ENCODE measurements at places on chromosomes 2 and 18.

DNA sequence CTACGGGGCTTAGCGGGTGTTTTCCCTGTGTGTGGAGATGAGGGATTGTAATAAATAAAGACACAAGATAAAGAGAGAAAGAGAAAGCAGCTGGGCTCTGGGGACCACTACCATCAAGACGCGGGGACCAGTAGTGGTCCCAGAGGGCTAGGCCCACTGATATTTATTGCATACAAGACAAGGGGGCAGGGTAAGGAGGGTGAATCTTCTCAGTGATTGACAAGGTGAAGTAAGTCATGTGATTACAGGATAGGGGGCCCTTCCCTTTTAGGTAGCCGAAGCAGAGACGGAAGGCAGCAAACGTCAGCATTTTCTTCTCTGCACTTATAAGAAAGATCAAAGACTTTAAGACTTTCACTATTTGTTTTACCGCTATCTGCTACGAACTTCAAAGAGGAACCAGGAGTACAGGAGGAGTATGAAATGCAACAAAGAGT, 4.5 kb upstream of the GAL3ST2 start:
- DNase-seq = no peak

GRCh38 chr18:6951336-6952090, 166.1 kb downstream of the LAMA1 start:
- no peak for DNase-seq

DNA sequence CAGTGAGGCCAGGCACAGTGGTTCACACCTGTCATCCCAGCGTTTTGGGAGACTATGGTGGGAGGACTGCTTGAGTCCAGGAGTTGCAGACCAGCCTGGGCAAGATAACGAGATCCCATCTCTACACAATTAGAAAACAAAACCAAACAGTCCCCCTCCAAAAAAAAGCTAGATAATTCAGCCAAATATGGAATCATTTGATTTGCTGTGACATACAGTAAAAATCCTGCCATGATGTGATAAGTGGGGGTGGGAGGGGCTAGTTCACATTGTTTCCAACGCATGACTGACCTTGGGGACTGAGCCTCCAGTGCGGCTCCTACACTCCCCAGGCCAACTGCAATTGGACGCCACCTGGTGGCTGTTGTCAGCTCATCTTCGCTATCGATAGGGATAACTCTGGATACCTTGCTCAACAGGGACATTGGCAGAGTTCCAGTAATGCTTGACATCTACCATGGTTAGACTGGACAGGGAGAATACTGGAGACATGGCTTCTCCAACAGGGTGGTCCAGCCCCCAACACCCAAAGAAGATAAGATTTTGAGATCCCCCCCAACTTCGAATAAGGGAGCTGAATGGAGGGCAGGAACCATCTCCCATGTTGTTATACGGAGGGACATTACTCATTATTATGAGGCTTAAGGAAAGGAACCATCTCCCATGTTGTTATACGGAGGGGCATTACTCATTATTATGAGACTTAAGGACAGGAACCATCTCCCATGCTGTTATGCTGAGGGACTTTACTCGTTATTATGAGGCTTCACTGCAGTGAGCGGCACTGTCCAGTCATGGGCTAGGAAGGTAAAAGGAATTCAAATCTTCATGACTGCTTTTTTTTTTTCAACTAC, 135.9 kb downstream of the TGIF1 start:
- DNase-seq = peak; percentile 87

DNA sequence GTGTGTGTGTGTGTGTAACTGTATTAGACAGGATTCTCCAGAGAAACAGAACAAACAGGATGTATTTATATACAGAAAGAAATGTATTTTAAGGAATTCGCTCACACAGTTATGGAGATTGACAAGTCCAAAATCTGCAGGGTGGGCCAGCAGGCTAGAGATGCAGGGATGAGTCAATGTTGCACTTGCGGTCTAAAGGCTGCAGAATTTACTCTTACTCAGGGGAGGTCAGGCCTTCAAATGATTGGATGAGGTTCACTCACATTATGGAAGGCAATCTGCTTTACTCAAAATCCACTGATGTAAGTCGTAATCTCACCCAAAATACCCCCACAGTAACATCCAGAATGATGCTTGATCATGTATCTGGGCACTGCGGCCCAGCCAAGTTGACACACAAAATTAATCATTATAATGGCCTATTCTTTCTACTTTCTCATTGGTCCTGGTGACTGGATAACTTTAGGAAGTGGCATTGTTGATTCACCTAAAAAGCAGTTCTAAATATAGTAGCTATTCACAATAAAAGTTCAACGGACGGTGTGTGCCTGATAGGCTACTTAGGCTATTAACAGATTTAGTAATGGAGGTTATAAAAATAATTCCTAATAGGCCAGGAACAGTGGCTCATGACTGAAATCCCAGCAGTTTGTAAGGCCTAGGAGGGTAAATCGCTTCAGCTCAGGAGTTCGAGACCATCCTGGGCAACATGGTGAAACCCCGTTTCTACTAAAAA, 40.6 kb upstream of the ACYP2 start:
- DNase-seq = no peak

DNA sequence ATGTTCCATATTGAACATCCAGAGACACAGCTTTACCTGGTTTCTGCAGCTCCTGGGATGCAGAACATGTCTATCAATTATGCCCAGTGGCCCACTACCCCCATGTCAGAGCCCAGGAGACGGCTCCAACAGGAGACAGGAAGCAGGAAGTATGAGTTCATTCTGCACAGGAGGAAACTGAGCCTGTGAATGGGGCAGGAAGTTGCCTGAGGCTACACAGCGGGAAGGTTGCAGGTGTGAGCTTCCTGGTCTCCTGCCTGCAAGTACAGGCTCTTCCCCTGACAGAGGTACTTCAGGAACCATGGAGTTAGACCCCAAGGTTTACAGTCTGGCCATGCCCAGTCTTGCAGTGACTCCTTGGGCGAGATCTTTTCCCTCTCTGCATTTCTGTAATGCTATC, 2.8 kb upstream of the BOK start:
- no peak for DNase-seq

DNA sequence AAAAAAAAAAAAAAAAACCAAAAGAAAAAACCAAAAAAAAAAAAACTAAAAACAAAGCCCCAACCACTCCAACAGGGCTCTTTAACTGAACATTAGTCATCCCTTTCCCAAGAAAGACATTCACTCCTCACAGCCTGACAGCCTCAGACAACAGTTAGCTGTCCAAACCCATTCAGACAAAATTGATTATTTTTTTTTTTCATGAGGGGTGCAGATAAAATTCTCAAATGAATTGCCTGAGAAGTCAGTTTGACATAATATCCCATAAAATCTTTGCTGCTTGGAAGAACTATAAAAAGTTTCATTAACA, 206.1 kb upstream of the REV1 start:
- no peak for DNase-seq

DNA sequence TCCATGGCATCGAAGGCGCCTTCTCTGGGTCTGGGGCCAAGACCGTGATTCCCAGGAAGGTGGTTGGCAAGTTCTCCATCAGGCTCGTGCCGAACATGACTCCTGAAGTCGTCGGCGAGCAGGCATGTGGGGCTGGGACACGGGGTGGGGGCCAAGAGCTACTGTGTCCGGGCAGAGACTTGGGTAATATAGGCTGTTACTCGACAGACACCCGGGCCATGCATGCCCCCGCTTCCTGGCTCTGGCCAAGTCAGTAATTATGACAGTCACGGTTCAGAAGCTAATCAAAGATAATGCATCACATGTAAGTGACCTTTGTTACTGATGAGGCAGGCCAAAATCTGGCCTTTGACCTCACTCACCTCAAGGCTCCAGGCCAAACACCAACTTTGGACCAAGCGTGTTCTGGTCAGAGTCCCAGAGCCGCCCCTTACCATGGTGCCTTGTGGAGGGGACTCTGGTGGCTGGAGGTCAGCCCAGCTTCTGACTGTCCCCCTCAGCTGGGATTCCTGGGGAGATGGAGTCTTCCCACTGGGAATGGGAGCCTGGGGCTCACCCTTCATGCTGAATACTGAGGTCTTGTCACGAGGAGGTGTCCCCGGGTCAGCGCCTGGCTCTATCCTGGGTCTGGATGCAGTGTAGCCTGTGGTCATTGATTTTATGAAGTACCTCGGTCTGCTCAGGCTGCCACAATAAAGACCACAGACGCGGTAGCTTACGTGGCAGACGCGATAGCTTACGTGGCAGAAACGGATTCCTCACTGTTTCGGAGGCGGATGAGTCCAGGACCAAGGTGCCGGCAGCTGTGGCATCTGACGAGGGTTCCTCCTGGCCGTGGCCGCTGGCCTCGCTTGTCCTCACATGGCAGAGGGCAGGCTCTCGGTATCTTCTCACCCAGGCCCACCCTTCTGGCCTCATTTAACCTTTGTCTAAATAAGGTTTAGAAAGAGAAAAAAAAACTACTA, 17.7 kb upstream of the CNDP1 start:
- DNase-seq = no peak

GRCh38 chr18:26868968-26869586, 3.6 kb upstream of the AQP4 start:
- DNase-seq = no peak

DNA sequence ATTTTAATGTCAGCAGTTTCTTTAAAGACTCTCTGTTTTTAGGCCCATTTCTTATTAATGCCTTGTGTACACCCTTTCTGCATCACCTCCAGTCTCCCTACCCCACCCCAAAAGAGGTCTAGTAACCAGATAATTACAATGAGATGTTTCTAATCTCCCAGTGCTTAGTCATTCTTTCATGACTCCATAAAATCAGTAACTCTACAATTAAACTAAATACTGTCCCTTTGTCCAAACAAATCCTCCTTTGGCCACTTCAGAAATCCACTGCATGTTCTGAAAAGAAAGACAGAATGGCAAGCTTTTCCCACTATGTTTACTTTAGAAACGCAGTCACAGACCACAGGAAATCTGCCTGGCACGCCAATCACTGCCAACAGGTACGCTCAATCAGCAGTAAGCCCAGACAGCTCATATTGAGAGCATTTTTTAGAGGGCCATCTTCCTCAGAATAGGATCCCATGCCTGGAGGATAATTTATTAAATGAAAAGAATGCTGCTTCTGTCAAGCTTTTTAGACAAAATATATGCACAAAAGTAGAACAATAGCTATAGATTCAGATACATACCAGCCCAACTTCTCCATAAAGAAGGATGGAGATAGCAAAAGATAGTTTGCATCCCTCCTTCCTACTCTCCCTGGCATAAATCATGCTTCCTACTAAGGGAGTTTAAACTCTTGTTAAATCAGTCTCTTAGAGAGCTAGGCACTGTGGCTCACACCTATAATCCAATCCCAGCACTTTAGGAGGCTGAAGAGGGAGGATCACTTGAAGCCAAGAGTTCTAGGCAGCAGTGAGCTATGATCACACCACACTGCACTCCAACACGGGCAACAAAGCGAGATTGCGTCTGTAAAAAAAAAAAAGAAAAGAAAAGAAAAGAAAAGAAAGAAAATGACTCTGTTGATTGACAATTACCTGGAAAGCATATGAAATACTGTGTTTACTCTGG, 14.6 kb downstream of the CLASP1 start:
- no peak for DNase-seq

DNA sequence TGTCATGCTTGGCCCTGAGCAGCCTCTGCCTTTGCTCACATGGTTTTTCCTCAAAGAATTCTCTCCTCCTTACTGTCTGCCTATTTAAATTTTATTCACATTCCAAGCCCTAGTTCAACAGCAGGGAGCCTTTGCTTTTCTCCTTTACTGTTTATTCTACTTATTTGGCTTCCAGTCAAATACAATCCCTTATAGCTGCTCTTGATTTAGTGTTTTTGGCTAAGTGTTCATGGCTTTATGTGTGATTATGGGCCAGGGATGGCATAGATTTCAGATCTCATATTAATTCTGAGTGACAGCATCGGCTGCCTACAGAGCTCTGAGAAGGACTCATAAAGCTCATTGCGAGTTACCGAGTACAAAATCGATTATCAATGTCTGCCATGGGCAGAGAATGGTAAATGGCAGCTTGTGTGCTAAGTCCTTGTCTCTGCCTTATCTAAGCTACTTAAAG, 106.7 kb downstream of the METTL8 start:
- no peak for DNase-seq

- DNase-seq = no peak
Observed at GRCh38 chr2:238699307-238700116, 148.4 kb upstream of the TWIST2 start.

- DNase-seq = no peak
Observed at GRCh38 chr2:68714866-68715265, 19.7 kb upstream of the ARHGAP25 start.

- DNase-seq = no peak
Observed at GRCh38 chr2:179612108-179612507, 249.3 kb downstream of the ZNF385B start.

DNA sequence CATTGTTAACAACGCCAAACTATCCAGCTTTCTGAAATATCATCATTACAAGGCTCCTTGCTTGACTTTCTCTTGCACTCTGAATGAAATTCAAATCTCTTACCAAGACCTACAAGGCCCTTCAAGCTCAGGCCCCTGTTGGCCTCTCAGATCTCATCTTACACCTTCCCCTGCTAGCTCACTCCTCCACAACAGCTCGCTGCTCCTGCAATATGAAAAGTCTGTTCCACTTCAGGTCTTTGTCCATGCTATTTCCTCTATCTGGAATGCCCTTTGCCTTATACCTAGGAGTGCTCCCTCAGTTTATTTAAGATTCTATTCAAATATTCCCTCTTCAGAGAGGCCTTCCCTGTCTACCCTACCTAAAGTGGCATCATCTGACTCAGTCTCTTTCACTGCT, 91.7 kb downstream of the SESTD1 start:
- no peak for DNase-seq

- no peak for DNase-seq
Observed at GRCh38 chr2:186925514-186925913, 76.5 kb upstream of the ZSWIM2 start.

DNA sequence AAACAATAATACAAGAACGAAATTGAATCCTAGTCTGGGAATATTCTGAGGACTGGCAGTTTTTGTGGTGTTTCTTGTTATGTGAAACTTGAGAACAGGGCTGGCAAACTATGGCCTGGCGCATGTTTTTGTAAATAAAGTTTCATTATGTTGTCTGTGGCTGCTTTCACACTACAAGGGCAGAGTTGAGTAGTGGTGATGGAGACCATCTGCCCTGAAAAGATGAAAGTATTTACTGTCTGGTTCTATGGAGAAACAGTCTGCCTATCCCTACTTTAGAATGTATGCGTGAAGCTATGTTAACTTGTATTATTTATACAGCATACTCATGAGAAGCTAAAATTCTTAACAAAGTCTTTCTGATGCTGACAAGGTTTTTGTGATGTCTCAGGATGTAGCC, 351.9 kb downstream of the LRRTM1 start:
- DNase-seq = no peak

- no peak for DNase-seq
Observed at GRCh38 chr2:46763861-46764260, 151.7 kb downstream of the MCFD2 start.
